ENCODE measurements at places on chromosomes 5 and 9.

DNA sequence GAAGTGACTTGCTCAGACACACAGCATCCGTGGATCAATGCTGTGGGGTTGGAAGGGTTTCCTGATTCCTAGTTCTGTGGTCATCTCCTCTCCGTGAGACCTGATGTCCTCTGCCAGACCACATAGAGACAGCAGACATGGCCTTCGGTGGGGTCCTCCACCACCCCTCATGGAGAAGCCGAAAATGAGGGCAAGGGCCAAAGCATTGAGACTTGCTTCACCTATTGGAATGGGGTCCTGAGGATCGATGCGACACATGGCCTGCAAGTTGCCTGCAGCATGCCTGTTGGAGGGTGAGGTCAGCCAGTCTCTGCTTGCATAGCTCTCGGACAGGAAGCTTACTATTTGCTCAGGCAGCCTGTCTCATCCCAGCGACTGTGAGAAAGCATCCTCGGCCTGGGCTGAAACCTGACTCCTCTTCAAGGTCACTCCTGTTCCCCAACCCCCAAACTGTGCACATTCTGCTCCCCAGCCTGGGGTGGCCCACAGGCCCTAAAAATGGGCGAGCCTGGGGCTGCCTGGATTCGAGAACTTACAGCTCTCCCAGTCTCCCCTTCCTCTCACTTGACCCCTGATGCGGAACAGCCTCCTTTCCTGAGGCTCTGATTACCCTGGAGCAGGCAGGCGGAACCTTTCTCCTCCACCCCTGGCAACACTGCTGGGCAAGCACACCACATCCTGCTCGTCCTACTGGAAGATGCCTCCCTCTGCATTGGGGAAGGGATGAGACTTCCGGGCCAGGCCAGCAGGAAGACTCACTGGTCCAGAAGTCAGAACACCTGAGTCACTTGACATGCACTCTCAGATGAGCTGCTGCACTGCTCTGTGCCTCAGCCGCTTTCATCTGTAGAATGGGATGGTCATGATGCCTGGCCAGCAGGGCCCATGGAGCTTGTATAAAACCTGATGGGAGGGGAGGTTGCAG is 186.9 kb downstream of the RGS3 start:
- DNase-seq: no peak

DNA sequence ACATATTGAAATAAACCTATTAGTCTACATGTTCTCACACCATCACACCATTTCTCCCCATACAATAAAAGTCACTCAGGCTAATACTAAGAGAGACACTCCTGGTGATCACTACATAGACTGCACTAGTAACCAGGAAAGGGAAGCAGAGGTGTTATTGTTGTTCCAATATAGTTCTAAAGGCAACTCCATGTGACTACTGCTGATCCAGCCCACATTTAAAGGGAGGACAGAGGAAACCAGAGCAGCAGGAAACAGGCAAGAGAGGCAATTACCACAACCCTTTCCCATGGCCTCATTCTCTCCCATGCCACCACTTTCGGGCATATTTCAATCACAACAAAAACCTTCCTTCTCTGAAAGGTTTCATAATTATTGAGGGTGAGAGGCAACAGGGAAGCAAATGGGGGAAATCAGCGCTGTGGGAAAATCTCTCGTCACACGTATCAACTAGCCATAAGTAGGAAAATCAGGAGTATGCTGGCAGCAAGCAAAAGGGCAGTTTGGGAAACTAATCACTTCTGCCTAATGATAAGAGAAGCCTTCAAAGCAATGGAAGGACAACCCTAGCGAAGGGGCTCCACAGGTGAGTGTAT is 1.8 kb downstream of the UBAP2 start:
- no peak for DNase-seq

- DNase-seq: no peak
Observed at GRCh38 chr9:14030375-14031059, 283.4 kb downstream of the NFIB start.

- DNase-seq: no peak
Observed at GRCh38 chr5:91599863-91600262, 216.7 kb upstream of the ARRDC3 start.

GRCh38 chr5:172421-172820 is 18.9 kb upstream of the LRRC14B start:
- DNase-seq: no peak

DNA sequence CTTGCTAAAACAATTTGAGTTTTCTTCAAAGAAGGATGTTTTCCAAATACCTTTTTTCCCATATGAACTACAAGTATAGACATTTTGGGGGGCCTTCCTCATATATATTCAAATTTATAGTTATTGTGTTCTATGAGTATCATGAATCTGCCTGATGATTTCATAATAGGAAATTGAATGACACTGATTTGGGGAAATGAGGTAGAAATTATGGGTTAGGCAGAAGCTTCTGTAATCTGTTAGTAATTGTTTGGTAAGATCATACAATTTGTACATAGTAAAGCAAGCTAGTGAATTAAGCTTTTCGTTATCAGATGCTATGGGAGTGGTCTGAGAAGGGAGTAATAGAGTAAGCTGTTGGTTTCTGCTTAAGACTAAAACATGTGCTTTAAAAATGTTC is 98.0 kb downstream of the TRIO start:
- DNase-seq: no peak

GRCh38 chr5:52844885-52845284 is 57.2 kb downstream of the ITGA1 start:
- no peak for DNase-seq

- DNase-seq: no peak
Observed at GRCh38 chr9:5430912-5431311, 6.8 kb downstream of the PLGRKT start.

- DNase-seq: no peak
Observed at GRCh38 chr9:123773783-123774182, 156.1 kb downstream of the DENND1A start.

DNA sequence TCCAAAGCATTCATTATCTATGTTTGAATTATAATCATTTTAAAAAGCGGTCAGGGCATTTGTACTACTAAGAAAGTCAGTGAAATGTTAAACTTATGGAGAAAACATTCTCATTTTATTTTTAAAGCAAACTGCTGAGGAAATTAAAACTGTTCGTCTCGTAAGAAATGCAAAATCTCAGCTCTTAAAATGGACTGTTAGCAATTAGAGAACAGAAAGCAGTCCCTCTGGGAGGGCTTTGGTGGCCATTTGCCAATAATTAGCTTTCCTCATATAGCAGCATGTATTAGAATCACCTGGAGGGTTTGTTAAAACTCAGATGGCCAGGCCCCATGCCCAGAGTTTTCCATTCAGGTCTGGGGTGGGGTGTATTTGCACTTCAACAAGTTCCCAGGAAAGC is 120.7 kb upstream of the RASEF start:
- no peak for DNase-seq

GRCh38 chr9:5110867-5111681 is 74.4 kb downstream of the INSL6 start:
- no peak for DNase-seq

GRCh38 chr5:170863646-170864045 is 1.8 kb downstream of the RANBP17 start:
- no peak for DNase-seq

- no peak for DNase-seq
Observed at GRCh38 chr9:105205787-105206495, 38.5 kb upstream of the SLC44A1 start.

DNA sequence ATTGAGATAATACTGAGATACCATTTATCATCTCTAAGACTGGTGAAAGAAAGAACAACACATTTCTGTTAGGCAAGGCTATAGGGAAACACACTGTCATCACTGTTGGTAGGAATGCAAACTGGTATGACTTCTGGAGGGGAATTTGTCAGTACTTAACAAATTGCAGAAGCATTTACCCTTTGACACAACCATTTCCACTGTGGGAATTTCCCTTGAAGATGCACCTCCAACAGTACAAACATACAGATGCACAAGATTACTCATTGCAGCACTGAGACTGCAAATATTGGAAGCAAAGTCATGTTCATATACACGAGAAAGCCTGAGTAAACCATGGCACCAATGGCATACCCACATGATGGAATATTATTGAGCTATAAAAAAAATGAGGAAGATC is 17.6 kb downstream of the GM2A start:
- DNase-seq: no peak

DNA sequence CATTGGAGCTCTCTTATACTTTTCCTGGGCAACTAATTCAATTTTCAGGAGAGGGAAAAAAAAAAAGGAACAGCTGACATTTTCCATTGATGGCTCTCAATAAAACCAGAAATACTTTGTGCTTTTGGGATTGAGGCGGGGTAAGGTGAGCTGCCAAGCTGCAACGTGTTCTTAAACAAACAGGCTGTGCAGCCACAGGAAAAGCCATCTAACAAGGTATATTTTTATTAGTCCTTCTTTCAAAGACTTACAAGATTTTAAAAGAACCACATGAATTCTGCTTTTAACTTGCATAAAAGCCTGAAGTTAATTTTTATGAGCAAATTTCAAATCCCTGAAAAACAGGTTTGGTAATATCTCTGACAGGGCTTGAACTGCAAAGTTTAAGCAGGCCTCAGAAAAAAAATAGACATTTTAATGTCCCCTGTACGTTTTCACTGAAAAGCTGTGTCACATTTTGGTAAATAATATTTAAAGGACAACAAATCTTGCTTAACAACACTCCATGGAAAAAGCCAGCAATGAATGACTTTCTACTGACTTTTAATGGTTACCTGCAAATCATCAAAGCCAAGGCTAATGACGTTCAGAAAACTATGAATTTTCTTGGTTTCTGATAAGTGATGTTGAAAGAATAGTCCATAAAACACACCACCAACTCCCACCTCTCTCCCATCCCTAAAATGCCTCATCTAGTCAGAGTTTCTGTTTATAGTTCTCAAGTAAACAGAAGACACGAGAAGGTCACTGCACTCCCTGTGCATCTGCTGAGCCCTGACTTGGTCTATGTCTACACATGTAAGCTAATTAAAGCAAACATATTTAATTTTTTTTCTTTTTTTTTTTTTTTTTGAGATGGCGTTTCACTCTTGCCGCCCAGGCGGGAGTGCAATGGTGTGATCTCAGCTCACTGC is 433.6 kb downstream of the PIK3R1 start:
- DNase-seq: no peak

DNA sequence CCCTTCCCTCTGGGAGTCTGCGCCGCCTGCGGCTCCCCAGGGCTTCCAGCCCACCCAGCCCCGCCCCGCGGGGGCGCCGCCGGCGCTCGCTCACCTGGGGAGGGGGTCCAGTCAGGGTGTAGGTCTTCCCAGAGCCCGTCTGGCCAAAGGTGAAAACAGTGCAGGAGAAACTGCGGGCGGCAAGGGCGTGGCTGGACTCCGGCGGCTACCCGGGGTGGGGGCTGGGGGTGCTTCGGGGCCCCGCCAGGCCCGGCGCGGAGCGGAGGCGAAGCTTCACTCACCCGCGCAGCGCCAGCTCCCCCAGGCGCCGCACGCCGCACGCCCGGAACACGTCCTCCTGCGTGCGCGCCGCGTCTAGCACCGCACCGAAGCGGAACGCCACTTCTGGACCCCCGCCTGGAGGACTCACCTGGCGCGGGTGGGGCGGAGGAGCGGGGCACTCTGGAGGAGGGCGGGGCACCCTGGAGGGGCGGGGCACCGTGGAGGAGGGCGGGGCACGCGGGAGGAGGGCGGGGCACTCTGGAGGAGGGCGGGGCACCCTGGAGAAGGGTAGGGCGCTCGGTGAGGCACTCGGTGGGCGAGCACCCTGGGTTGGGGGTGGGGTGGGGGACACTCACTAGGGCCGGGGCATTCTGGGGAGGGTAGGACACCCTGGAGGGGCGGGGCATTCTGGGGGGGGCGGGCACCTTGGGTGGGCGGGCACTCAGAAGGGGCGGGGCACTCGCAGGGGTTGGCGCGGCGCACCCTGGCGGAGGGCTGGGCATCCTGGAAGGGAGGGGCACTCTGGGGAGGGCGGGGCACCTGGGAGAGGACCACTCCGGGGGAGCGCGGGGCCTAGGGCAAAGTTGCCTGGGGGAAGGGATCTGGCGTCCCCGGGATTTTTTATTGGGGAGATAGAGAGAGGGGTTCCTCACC is 814 bp downstream of the KIF12 start:
- no peak for DNase-seq

GRCh38 chr9:36803961-36804360 is 230.1 kb downstream of the PAX5 start:
- no peak for DNase-seq

DNA sequence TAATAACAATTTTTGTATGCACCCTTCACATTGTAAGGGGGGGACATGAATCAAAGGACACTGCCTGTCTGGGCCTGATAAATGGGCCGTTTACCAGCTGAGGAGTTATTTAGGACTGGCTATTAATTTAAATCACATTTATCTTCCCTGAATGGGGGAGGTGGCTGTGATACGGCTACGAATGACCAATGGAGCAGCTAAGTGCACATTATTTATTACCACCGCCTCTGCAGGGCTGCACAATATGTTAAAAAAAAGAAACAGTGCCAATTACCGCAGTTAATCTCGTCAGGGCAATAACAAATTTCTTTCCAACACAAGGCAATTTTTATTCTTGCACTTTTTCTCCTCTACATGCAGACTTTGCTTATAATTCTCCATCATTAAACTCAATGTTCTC is 318.4 kb downstream of the IRX2 start:
- no peak for DNase-seq
